HFFc6 (cell line): ENCODE measurements at places on chromosomes 3 and 15. TPM values are rescaled to one million over a fixed set of nuclear protein-coding genes. Genes with fewer than 3 reads are reported as not detected.

Gene C3orf80
- total RNA-seq, result 0.43 and 0.78 TPM in 2 replicates

Gene LSAMP
- not detected in 3 replicates for total RNA-seq

Gene FRMD5
- total RNA-seq, result 0.72 to 0.94 TPM (median 0.92 TPM) in 3 replicates

Gene MUC20
- not detected in 3 replicates for total RNA-seq

Gene CTXND1
- total RNA-seq, result not detected in 3 replicates

Gene MKRN2OS
- not detected in 3 replicates for total RNA-seq

Gene HCLS1
- 0.89 and 6.6 TPM in 2 replicates for total RNA-seq

Gene ACAP2
- 40.4 and 46.8 TPM in 2 replicates for total RNA-seq

Gene C3orf18
- total RNA-seq, result 12.7 to 15.6 TPM (median 12.9 TPM) in 3 replicates

Gene SLC12A6
- total RNA-seq, result 7.8 to 10.7 TPM (median 8.8 TPM) in 3 replicates

Gene FOXL2
- 0.69 to 7.8 TPM (median 1.2 TPM) in 3 replicates for total RNA-seq

Gene SERINC4
- total RNA-seq, result 0.09 to 0.15 TPM in 2 of 3 replicates, not detected in the other

Gene ANKRD63
- total RNA-seq, result not detected in 3 replicates

Gene ST3GAL6
- total RNA-seq, result 0.19 TPM in 1 of 3 replicates, not detected in the others

Gene SLC22A14
- total RNA-seq, result 0.11 TPM in 1 of 3 replicates, not detected in the others

Gene AGBL1
- total RNA-seq, result not detected in 3 replicates

Gene STAB1
- not detected in 3 replicates for total RNA-seq

Gene DAZL
- not detected in 2 replicates for total RNA-seq

Gene P2RY1
- not detected in 3 replicates for total RNA-seq

Gene SLC9A9
- 0.76 TPM in 1 of 2 replicates, not detected in the other for total RNA-seq

Gene RAF1
- 77.8 and 78.9 TPM in 2 replicates for total RNA-seq

Gene IRAK2
- total RNA-seq, result 2.8 and 3.5 TPM in 2 replicates

Gene SLC12A1
- total RNA-seq, result not detected in 3 replicates

Gene CTNNB1
- 293 to 320 TPM (median 298 TPM) in 3 replicates for total RNA-seq
